NCI-H2029 treated with DMSO at 0.1 percent for 48 hours (cell line): ENCODE measurements at places on chromosomes 11 and 22.

GRCh38 chr11:30853439-30853838 is 267.3 kb upstream of the MPPED2 start:
- no peak for DNase-seq

GRCh38 chr11:104369761-104370160 is 205.8 kb upstream of the PDGFD start:
- DNase-seq, result no peak

DNA sequence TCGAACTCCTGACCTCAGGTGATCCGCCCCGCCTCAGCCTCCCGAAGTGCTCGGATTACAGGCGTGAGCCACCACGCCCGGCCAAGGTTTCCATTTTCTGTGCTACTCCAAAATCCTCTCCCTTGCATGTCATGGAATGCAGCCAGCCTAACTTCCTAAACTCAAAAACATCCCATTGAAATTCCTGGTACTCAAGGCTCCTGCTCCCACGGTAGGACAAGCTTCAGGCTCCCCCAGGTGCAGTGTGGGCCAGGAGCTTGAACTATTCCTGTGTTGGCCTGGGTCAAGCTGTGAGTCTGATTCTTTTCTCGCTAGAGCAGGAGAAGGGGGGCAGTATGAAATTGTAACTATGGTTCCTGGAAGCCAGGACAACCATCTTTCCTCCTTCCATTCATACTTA is 97.1 kb downstream of the RPL27A start:
- DNase-seq, result no peak

- no peak for DNase-seq
These were observed 9.0 kb downstream of the RCOR2 start for GRCh38 chr11:63907808-63908530.

- no peak for DNase-seq
These were observed 93.4 kb downstream of the CEP164 start for GRCh38 chr11:117421041-117421440.

DNA sequence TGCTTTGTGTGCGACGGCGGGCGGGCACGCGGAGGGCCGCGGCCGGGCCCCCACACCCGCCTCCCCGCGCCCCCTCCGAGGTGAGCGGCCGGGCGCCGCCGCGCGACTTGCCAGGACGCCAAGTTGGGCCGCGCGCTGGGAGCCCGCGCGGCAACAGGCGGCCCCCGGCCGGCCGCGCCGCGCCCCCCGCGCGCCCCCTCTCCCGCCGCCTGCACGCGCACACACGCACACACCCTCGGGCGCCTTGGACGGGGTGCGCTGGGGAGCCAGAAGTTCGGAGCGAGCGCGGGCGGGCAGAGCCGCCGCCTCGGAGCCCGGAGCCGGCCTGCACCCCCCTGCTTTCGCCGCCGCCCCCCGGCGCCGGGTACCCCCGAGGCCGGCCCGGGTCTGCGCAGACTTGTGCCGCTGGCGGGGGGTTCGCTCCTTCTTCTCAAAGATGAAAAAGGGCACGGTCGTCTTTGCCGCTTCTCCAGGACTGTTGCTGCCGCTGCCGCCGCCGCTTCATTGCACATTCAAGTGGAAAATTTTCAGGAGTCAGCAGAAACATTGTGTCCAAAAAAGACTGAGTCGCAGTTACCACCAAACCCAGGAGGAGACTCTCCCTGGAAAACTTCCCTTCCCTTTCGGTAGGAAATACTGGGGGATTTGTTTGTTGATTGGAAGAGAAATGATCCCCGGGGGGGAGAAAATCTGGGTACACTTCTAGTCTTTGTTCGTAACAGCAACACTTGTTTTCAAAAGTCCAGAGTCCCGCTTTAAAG is 895 bp downstream of the TEAD1 start:
- peak; percentile 83 for DNase-seq

GRCh38 chr11:11284481-11284880 is 68.6 kb downstream of the CSNK2A3 start:
- DNase-seq, result no peak

DNA sequence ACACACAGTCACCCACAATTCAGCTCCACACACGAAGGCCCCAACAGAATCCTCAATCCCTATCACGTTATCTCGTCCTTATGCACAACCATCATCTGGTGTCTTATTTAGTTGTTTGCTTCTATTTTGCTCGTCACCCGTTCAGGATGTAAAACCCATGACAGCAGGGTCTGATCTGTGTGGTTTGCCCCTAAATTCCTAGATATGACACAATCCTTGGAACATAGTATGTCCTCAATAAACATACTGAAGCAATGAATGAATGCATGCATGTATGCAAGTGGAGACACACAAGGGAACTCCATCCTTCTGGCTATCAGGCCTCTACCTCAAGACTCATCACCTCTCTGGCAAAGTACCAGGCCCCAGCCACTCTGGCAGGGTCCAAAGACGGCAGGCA is 20.2 kb downstream of the STARD10 start:
- DNase-seq, result no peak

- no peak for DNase-seq
These were observed 1025.8 kb downstream of the FAM181B start for GRCh38 chr11:81707881-81708280.

GRCh38 chr11:63023841-63024648 is 8.4 kb upstream of the SLC22A8 start:
- peak; percentile 53 for DNase-seq

DNA sequence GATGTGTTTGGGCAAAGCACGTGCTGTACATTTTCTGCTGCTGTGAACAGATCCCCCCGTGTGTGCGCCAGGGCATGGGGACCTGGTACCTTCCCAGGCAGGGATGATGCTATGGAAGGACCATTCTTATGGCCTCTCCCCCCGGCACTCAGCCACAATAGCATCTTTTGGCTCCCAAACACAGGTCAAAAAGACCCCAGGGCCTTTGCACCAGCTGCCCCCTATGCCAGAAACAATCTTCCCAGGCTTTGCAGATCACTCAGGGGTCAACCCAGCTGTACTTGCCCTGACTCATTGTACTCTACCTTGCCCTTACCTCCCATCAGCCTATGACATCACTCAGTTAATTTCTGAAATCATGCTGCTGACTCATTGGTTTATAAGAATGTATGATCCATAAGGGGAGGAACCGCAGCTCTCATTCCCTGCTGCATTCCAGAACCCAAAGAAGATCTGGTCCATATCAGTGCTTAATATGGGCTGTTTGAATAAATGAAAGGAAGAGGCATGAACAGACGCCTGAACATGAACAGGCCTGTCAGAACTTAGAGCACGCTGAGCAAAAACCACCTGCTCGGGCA is 100.7 kb downstream of the CELSR1 start:
- no peak for DNase-seq

DNA sequence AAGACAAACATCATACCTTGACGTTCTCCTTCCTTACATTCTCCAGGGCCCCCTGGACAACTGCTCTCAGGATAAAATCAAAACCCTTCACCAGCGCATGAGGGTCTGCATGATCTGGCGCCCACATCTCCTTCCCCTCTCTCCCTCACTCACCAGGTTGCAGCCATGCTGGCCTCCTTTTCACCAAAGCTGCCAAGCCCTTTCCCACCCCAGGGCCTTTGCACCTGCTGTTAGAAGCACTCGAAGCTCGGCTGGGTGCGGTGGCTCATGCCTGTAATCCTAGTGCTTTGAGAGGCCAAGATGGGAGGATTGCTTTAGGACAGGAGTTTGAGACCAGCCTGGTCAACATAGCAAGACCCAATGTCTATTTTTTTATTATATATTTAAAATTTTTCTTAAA is 56.1 kb upstream of the NUP50 start:
- no peak for DNase-seq

GRCh38 chr11:28760676-28761390 is 652.6 kb downstream of the METTL15 start:
- DNase-seq, result peak; percentile 60

- no peak for DNase-seq
These were observed 5.5 kb downstream of the OR56A1 start for GRCh38 chr11:6025056-6025455.
